8988T (cell line): ENCODE measurements at places on chromosomes 7 and 10.
A peak's percentile ranks its signal among the peaks of the same experiment; 100 is the strongest.

DNA sequence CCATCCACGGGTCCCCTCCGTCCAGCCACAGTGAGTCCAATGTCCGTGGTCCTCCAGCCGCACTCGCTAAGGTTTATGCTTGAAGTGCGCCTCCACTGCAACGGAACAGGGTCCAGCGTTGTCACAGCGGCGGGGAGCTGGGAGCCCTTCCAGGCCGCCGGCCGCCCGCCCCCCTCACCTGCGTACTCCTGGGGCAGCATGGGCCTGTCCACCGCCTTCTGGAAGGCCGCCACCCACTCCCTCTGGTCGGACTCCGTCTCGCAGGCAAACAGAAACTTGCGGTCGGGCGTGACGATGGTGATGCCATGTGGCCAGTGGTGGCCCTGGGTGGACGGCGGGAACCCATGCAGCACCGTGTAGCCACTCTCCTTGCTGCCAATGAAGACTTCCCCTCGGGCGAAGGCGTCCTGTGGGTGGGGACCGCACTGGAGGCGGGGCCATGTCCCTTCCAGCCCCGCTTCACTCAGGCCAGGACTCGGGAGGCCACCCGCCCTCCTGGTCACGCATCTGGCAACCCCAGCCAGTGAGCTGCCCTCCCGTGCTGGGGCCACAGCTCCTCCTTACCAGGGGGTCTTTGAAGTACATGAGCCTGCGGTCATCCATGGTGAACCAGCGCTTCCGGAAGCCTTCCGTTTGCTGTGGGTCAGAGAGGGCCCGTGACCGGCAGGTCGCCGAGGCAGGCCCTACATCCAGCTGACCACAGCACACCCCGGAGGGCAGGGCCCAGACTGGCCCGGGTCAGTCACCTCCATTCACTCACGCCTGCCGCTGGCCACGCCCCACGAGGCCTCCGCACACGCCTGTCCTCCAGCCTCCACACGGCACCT is 22.7 kb downstream of the GET4 start:
- DNase-seq, result no peak

GRCh38 chr10:30996481-30997005 is 35.1 kb downstream of the ZNF438 start:
- DNase-seq, result no peak

- DNase-seq, result no peak
Observed at GRCh38 chr7:155756322-155756721, 55.9 kb downstream of the SHH start.

GRCh38 chr10:86078639-86079035 is 288.0 kb downstream of the GRID1 start:
- no peak for DNase-seq

DNA sequence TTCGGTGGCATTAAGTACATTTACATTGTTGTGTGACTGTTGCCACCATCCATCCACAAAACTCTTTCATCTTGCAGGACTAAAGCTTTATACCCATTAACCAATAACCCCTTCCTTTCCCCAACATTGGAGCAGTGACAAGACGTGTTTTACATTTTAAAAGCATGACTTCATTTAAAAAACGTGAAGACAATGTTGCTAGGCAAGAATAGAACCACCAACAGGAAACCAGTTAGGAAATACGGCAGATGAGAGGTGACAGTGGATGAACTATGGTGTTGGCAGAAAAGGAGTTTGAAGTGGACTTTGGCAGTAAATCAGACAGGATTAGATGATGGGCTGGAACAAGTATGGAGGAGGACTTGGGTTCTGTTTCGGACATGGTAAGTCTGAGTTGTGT is 17.0 kb downstream of the TMEM236 start:
- no peak for DNase-seq

DNA sequence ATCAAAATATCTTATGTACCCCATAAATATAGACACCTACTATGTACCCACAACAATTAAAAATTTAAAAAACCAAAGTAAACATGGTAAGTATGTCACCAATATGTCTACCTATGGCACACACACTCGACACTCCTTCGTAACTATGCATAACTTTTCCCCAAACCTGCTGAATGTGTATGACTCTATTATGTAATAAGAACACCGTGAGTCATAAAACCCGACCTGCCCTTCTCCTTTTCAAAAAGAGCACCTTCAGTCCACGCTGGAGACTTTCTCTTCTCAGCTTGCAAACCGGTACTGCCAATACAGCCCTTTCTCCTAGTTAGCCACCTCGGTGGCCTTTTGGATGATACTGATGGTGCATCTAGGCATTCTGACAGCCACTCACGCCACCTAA is 186.3 kb downstream of the PRPF18 start:
- no peak for DNase-seq

DNA sequence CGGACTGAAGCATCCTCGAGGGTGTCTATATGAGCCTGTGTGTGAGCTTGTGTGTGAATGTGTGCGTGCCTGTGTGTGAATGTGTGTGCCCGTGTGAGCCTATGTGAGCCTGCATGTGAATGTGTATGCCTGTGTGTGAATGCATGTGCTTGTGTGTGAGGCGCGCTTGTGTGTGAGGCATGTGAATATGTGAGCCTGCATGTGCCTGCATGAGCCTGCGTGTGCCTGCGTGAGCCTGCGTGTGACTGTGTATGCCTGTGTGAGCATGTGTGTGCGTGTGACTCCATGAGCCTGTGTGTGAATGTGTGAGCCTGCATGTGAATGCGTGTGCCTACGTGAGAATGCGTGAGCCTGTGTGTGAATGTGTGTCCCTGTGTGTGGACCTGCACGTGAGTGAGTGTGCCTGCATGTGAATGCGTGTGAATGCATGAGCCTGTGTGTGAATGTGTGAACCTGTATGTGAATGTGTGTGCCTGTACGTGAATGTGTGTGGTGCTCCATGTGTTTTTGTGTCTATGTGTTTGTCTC is 33.4 kb downstream of the PDGFA start:
- no peak for DNase-seq

- DNase-seq, result no peak
Observed at GRCh38 chr7:129980667-129981066, 27.9 kb upstream of the UBE2H start.

DNA sequence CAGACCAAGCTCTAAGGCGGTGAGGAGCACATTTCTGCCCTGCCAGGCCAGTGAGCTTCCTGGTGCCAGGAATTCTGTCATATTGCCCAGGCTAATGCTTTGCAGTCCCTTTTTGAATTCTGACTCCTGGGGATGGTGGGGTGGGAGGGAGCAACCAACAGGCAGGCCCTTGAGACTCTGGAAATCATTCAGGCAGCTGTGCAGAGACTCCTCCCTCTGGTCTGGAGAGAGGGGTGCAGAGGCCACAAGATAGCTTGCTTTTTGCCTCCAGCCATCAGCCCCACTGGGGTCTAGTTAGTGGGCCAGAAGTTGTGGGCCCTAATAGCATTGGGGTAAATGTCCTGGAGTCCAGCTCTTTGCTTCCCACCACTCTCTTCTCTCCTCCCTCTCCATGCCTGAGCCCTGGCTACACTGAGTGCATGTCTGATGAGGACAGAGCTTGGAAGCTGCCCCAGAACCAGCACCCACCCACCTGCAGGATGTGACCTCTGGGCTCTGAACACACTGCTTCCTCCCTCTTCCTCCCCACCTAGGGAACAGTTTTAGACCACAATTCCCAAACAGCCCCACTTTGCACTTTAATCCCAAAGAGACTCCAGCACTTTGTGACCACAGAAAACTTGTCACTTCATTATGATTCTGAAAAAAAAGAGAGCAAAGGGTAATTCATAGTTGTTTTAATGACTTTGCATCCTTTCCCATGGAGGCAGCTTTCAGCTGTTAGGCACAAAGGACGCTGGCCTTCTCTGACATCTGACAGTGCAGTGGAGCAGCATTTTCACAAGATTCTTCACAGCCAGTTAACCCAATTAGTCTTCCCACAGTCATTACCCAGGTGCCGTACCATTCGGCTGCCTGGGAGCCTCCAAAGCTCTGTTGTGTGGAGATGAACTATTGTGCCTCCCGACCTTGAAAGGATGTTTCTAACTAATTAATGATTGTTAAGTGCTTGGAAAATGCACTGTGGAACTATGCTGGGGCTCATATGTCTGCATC is 262.5 kb downstream of the TRIL start:
- no peak for DNase-seq

DNA sequence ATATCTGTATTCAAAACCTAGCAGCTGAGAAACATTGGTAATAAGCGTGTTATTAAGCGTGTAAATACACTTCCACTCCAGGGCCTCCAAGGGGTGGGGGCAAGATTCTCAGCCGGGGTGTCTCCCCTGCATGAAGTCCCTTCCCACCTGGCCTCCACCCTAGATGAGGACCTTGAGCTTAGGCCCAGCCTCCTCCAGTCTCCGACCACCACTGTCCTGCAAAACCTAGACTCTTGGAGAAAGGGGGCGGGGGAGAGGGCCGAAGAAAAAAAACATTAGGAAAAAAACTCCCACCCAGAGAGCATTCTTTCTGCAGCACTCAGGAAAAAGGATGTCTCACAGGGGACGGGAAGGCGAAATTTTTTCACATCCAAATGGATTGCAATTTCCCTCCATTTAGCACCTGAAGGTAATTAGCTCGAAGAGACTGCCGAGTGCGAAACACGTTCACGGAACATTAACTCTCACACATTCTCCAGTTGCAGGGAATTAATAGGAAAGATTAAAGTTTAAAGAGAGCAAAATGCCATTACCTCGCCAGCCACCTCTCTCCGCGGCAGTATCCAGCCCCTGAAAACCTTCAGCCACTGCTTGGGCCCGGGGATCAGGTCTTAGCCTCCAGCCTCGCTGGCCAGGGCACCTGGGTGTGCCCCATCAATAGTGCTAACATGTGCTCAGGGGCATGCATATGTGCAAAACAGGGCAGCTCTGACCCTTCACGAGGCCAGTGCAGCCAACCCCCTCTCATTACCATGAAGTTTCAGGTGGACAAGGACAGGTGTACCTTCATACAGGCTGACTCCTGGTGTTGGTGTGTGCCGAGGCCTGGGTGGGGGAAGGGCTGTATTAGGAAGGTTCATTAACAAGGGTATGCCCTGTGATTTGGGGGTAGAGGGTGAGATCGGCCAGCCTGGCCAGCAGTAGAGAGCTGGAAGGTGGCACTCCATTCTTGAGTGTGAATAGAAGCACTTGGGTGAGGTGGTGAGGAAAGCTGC is 77.2 kb downstream of the HIF1AN start:
- no peak for DNase-seq

DNA sequence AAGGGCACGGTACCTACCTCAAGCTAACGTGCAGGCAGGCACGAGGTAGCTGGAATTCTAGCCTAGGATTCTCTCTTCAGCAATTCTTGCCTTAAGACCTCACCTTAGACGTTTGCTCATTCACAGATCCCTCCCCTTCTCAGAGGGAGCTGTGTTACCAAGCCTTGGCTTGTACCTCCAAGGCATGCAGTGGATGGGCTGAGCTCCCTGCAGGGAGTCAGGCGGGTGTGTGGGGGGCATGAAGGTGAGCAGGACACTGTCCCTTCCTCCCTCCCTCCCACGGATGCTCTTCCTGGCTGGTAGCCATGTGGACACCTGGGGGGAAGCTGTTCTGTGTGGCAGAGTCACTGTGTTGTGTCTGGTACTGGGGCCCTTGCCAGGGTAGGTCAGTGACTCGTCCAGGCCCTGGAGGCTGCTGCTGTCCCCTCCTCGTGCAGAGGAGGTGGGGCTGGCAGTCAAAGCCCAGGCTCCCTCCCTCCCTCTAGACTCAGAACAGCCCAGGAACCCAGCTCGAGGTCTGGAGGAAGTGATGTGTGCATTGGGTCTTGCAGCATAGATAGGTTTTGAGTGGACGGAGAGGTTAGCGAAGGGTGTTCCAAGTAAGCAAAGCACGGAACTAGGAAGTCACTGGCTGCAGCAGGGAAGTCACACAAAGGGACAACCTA is 222.2 kb upstream of the SH2B2 start:
- DNase-seq, result no peak

GRCh38 chr10:79149662-79150443 is 81.1 kb downstream of the ZMIZ1 start:
- peak; percentile 84 for DNase-seq
